Stimulated activated CD4-positive, alpha-beta T cell treated with anti-CD3 and anti-CD28 coated beads, Interleukin-4, amount 100 ng/mL, for 24 hours (primary cell): ENCODE measurements at places on chromosomes 4 and X.

- no peak for DNase-seq
Observed at GRCh38 chrX:28997706-28998463, 410.6 kb downstream of the IL1RAPL1 start.

DNA sequence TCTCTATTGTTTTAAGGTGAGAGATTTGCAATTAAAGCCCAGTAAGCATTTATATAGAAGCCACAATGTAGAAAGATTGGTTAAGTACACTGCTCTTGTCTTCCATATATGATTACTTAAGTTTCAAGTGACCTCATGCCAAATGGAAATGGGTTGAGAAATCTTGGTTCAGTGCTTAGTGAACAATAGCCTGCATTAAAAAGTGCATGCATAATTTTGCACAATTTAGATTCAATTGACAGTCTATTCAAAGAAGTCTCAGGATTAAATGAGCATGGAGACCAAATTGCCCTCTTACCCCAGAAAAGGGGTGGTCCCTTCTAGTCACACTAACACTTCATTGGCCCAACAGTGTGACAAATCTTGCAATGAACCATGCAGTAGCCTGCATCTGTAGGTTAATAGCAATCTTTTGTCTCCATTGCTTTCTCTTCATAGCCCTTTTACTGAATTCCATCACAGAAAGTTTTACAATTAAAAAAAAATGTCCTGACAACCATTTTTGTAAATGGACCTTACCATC, 93.6 kb downstream of the HHIP start:
- DNase-seq: no peak

DNA sequence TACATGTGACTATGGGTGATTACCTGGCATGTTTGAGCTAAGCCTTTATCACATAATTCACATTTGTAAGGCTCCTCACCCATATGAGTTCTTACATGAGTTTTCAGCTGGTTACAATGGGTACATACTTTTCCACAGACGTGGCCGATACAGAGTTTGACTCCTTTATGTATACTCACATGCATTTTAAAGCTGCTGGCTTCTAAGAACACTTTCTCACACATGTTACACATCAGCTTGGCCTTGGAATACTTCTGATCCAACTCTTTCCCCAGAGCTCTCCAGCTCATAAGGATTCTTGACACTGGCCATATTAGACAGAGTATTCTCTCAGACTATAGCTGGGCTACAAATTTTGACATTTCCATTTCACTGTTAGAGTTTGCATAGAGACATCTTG, 66.3 kb downstream of the TAB3 start:
- DNase-seq: no peak

DNA sequence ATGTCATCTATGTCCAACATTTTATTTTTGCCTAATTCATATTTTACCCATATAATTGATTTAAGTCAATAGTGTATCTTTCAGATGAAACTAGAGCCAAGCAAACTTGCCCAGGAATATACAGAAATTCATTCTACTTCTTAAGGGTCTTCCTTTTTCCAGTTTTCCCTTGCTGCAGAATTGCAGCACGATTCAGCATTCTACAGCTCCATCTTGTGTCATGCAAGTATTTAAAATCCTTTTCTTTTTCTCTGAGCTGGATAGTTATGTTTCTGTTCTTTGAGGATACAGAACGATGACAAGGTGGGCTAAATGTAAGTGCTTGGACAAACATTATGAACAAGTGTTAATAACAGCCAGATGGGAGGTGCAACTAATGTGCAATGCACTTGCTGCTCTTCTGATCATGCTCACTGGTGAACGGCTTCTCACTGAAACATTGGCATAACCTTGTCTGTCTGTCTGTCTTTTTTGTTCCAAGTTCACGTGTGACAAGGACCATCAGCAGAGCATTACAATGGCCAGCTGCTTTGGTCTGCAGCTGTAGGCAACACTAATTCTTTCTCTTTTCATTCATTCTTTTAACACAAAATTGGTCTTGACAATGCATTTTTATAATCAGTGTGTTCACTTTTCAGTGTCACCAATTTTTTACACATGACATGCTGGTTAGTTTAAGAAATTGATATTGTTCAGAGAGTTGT, 1821.7 kb downstream of the ARAP2 start:
- DNase-seq: no peak

GRCh38 chr4:81913427-81913879, 441.7 kb upstream of the RASGEF1B start:
- DNase-seq: peak; percentile 62

DNA sequence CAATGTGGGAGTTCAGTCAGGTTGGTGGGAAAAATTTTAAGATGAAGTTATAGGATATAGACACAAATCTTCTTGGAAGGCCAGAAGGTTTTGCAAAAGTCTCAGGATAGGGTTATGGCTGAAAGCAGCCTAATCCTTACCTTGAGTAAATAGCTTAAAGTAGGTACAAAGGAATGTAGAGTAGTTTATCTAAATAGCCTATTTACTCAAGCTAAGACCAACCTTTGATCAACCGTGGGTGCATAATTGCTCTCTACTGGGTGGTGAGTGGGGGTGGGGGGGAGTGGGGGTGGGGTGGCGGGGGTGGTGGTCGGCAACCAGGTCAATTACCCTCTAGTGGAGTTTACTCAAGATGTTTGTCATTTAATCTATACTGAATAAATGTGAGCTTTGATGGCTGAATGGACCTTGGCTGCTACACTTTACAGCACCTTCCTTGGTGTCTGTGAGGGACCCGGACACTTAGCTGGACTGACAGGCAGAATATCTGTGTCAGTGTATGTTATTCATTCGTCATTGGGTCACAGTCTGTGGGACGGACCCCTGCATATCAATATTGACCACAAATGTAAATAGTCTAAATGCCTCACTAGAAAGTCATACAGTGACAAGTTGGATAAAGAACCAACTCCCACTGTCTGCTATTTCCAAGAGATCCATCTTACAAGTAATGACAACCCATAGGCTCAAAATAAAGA, 545.7 kb upstream of the PABPC4L start:
- DNase-seq: no peak

GRCh38 chrX:95441836-95442235, 1242.8 kb upstream of the DIAPH2 start:
- no peak for DNase-seq

GRCh38 chr4:105246712-105247111, 100.0 kb downstream of the TET2 start:
- DNase-seq: no peak

- no peak for DNase-seq
Observed at GRCh38 chr4:105923497-105924238, 28.4 kb downstream of the NPNT start.

GRCh38 chr4:36173905-36174304, 70.4 kb downstream of the ARAP2 start:
- DNase-seq: no peak

DNA sequence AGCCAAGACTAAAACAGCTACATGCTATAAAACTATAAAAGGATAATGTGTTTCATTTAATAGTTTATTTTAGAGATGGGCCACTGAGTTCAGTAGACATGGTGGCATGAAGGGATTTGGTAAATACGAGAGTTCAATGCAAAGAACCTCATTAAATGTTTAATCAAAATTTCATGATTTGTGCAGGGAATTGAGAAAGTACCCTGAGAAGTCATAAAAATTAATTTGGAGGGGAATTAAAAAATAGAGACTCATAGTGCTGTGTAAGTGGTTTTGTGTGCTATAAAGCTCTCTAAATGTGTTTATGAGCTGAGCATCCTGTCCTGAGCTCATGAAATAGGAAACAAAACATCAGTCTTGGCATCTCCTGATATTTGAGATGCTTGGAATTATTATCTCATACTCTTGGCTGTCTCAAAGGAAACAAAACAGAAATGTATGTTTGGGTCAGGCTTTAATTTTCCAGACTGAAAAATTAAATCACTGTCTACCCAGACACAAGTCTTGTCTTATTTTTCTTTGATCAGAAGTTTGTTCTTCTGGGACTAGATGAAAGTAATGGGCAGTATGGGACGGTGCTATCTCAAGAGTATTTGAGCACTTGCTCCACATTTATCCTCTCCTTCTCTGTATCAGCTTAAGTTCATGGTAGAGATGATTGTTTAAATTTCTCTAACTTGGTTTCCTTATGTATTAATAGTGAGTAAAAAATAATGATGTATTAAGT, 38.0 kb upstream of the EMCN start:
- DNase-seq: no peak

- DNase-seq: no peak
Observed at GRCh38 chr4:37994569-37994968, 34.4 kb downstream of the PTTG2 start.

DNA sequence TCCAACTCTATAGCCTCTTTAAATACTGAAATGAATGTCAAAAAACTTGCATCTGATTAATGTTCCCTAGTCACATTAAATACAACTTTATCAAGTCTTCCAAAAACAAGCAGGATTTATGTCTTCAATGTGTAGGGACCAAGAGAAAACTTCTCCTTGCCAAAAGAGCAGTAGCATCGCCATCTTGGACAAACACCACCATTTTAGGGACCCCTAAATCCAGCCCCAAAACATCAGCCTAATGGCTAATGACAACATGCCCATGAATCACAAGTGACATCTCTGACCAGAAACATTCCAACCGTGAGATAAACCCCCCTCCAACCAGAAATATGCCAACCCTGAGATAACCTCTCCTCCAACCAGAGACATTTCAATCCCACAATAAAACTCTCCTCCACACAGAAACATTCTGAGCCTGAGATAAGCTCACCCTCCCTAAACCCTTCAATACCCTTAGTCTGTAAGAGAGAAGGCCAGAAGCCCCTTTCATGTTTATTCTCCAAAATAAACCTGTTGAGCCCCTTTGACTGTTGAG, 697.4 kb downstream of the TRAM1L1 start:
- DNase-seq: no peak

- DNase-seq: no peak
Observed at GRCh38 chrX:118197730-118198129, 81.1 kb upstream of the KLHL13 start.

DNA sequence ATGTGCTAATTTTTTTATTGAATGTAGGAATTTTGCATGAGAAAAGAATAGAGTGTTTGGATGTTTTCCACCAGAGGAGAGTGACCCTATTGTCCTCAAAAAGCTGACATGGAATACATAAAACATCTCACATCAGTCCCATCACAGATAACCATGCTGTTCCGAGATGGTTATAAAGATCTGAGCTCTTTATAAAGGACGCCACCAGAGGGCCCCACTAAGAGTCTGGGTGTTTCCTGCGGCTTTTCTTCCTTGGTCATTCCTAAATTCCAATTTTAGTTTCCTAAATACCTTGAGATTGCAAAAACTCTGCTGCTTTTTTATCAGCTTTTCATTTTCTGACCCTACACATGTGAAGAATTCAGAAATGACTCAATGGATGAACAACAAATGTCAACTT, 504.5 kb upstream of the FRG1 start:
- no peak for DNase-seq
